ENCODE measurements at places on chromosomes 2 and 18.
A peak's percentile ranks its signal among the peaks of the same experiment; 100 is the strongest.

GRCh38 chr2:63849381-63850203 lies 7.9 kb downstream of the UGP2 start:
- no peak for DNase-seq

- no peak for DNase-seq
These were observed 42.4 kb upstream of the FIGN start for GRCh38 chr2:163778045-163778781.

DNA sequence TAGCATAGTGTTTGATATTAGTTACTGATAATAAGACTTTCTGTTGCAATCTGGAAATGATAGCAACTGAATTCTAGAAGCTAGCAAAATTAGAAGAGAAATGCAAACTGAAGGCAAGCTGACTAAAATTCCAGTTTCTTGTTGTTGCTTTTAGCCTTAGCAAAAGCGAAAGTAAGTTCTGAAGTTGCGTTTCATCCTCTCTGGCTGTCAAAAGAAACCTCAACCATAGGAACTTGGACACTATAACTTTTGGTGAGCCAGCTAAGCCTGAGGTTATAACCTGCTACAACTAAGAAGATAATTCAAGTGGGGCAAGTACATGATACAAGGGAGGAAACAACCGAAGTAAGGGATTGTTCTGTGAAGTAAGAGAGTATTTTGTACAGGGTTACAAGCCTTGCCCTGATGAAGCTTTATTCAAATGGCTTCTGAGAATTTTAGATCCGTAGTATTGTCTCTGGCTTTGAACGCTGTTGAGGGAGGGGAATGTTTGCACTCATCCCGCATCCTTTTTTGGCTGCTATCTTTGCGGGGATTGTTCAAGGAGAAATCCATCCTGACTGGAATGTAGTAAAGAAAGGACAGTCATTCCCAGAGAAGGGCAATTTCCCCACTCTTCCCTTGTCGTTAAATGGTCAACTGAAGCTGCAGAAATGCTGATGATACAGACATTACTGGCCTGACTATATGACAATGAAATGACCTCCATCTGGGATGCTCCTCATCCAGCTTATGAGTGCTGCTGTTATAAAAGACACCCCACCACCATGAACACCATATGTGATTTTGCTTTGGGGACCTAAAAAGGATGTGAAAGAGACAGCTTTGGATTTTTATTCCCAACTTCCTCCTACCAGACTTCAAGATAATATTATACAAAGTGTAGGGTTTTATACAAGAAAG lies 7.0 kb upstream of the TMX3 start:
- peak; percentile 36 for DNase-seq

DNA sequence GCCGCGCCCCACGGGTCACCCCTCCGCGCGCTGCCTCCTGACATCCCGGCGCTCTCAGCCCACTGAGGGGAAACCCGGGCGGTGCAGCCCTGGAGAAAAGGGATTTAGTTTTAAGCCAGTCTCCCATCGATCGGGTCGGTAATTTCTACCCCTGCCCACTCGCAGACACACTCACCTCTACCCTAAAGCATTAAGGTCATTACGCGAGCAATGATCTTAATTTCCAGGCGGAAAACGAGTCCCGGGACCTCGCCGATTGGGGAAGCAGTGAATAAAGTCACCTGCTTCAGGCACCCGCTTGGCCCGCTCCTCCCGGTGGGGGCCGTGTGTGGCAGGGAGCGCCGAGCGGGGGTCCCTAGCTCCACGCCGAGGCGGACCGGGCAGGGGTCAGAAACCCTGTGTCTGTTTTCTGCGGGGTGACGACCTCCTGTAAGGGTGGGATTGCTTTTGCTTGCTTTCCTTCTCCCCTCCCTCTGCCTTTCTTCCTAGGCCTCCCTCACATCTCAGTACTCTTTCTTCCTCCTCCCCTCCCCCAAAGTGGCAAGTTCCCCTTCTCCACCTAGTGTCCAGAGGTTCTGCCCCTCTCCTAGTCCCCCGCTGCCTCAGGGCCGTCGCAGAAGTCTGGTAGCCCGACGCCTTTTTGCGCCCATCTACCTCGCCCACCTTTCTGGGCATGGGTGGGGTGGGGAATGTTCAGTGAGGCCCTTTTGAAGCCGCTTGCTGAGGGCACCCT lies 142.6 kb downstream of the MEIS1 start:
- DNase-seq = no peak

- no peak for DNase-seq
These were observed 14.2 kb upstream of the POLI start for GRCh38 chr18:54255141-54255540.

DNA sequence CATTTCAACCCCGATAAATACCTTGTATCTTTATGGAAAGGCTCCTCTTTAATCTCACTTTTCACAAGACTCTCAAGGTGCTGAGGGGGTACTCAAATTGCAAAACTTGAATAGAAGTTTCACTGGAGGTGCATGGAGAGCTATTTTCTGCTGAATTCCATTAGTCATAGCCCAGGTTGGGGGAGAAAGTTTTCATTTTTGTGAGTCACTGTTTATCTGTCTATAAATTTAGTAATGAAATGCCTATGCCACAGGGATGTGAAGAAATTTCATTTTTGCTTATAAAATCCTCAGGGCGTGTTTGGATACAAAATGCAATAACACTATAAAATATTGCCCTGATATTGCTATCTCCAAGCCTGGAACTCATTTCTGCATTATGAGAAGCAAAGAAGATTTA lies 346.3 kb downstream of the LRATD1 start:
- DNase-seq = no peak

- DNase-seq = no peak
These were observed 221.8 kb downstream of the FHOD3 start for GRCh38 chr18:36519358-36519757.

- no peak for DNase-seq
These were observed 61.9 kb downstream of the PUM2 start for GRCh38 chr2:20288642-20289340.

DNA sequence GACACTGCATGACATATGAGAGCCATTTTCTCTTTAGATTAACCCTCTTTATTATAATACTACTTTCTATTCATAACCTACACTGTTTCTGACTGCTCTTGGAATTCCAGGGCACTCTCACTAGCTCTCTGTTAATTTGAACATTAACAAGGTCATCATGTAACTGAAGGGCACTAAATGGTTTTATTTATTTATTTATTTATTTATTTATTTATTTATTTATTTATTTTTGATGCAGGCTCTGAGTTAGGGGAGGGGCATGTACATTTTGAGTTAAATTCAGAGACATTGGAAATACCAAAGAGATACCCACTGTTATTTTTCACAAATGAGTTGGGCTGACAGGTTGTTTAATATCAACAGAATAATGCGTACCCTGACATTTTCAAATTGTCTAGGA lies 1038.7 kb upstream of the NRXN1 start:
- DNase-seq = no peak

GRCh38 chr2:108385411-108386071 lies 7.8 kb downstream of the SULT1C4 start:
- no peak for DNase-seq

GRCh38 chr2:240963868-240964703 lies 34.3 kb upstream of the SNED1 start:
- no peak for DNase-seq

DNA sequence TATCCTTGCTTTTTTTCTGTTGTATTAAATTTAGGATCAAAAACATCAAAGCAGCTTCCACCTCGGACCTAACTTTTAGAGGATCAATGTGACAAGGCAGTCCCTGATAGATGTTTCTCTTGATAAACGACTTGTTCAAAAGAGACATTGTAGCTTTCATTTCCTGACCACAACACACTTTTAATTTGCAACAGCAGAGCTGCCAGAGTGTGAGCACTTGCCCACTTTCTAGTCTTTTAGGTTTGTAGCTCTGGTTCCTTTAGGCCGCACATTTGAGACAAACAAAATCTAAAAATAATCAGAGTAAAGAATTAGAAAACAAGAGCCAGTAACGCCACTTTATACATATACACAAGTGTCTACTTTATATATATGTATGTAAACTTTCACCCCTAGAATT lies 3.1 kb downstream of the FIGN start:
- DNase-seq = no peak

- DNase-seq = no peak
These were observed 112.0 kb upstream of the NDUFV2 start for GRCh38 chr18:8990276-8991031.

- no peak for DNase-seq
These were observed 91.0 kb upstream of the KCNH7 start for GRCh38 chr2:162929571-162929970.

DNA sequence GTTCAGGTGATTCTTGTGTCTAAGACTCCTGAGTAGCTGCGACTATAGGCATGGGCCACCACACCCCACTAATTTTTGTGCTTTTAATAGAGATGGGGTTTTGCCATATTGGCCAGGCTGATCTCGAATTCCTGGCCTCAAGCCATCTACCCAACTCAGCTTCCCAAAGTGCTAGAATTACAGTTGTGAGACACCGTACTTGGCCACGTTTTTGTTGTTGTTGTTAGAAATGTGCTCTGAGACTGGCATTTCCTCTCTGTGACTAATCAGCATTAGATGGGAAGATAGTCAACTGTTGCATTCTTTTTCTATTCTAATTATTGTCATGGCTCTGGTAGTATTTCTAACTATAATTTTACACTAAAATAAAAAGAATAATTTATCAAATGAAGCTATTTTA lies 191.7 kb downstream of the CAMKMT start:
- no peak for DNase-seq

GRCh38 chr18:50911006-50911405 lies 32.1 kb downstream of the ME2 start:
- no peak for DNase-seq
